ENCODE measurements at places on chromosomes 2 and 18.

GRCh38 chr2:30022444-30023071, 101.2 kb upstream of the ALK start:
- DNase-seq, result no peak

- DNase-seq, result peak; percentile 24
Observed at GRCh38 chr2:85887566-85888019, 1.2 kb downstream of the ST3GAL5 start.

DNA sequence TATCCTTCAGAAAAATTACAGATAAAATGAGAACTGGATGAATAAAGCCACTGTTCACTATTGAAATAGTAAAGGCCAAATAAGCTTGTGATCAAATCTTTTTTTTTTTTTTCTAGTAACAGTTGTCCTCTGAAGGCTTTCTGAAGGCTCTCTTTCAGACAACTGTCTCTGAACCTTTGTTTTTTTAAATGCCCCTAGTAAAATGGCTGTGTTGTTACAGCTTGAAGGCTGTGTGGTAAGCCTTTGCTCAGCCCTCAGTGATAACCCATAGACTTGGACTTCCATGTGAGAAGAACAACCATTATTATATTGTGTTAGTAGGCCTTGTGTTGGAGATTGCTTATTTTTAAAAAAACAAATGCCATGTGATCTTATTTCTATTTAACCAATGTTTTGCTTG, 17.6 kb downstream of the FMNL2 start:
- DNase-seq, result no peak

GRCh38 chr2:67399144-67399543, 2.0 kb downstream of the ETAA1 start:
- DNase-seq, result no peak

GRCh38 chr2:74546004-74546403, 7.7 kb downstream of the LOXL3 start:
- no peak for DNase-seq

- DNase-seq, result no peak
Observed at GRCh38 chr2:235496239-235496621, 2.4 kb downstream of the AGAP1 start.

GRCh38 chr2:1997409-1997808, 253.1 kb upstream of the PXDN start:
- no peak for DNase-seq

DNA sequence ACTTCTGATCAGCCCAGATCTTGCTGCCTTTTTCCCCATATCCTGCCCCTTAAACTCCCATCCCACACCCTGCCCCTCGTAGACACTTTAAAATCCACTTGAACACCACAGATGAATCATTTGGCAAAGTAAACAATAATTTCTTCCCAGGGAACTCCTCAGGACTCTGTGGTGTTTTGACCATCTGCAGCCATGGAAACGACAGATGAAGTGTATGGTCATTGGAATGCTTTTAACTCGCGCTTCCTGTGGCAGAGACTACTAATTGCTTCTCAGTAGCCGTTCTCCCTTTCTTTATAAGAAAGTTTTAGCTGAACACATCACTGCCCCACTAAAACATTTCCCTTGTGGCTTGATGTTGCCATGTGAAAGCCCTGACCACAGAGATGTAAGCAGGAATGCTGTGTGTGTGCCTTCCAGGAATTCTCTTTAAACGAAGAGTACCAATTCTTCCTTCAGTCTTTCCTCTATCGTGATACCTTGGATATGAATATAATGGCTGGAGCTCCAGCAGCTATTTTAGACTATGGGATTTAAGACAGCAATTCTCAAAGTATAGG, 92.7 kb upstream of the PARD3B start:
- no peak for DNase-seq

- DNase-seq, result no peak
Observed at GRCh38 chr2:54858021-54858681, 134.7 kb downstream of the EML6 start.

DNA sequence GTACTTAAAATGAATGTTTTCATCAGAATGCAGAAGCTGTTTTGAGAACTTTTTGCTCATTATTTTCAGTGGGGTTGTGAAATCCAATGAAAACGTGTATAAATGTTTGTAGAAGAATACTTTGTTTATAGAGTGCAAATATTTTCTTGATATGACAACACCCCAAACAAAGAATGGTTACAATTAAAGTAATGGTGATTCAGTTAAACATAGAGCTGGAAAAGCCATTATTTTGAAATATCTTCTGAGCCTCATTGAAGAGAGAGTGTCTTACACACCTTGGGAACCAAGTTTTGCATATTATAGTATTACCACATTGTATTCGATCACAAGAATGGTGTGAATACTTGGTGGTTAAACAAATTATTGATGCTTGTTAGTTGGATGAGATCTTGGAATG, 48.7 kb downstream of the SPTBN1 start:
- DNase-seq, result no peak

DNA sequence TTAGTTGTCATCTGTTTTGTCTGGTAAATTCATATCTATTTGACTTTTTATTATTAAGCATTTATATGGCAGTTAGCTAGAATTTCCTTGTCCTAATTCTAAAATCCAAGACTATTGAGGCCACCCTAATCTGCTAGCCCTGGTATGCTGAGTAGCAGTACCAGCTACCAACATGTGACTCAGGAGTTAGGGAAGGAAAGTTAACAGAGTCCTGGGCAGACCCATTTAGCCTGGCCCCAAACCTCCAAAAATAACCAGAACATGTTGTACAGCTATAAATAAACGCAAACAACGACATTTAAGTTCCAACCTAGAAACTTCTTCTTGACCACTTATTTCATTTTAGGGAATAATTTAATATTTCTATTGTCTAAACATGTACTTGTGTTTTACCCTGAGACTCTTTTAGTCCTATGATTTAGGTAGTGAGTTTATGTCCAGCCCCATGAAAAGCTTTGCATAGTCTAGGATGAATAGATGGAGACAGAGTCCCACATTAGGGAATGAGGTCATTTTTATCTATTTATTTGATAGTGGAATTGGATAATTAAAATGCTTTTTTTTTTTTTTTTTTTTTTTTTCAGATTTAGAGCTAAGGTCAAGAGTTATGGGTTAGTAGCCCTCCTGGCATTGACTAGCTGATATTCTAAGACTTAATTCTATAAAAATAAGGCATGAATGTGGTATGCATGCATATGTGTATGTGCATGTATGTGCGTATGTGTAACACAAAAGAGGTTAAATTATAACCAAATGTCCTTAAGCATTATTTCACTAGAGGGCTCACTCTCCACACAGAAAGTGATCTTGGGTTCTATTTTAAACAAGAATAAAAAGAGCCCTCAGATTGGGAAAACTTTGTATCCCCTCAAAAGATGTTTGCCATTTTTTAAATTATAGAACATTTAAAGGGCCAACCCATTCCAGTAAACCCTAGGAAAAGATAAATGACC, 160.1 kb upstream of the MAPRE2 start:
- DNase-seq, result no peak

DNA sequence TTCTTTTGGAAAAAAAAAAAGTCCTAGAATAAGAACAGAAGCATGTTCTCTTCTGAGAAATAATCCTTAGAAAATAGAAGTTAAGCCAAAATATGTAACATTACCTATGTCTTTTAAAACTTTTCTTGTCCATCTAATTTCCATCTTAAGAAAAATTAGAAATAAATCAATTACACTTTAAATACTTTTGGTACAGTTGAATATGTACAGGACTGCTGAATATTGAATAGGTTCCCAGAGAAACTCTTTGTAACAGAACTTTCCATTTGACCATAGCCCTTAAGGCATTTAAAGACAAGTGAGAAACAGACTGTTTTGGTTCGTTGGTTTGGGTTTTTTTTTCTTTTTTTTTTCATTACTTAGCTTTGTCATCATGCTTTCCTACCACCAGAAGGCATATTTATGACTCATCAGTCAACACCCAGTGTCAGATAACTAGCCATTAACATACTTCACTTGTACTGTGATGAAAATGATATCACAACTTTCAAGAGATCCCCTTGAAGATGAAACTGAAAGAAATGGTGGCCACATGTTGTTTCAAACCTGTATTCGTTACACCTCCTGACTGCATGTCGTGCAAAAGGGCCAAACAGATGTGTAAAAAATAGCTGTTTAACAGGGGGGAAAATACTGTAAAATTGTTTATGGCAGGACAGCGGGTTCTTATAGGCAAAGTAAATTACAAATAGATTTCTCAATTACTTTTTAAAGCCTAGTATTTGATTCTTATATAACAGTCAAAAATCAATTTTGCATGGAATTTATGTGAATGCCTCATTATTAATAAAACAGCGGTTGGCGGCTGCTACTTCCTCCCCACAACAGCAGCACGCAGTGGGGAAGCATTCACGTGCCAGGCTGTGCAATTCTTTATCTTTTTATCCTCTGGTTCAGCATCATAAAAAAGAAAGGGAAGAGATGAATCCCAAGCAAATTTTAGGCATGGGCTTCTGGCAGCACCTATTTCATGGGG, 280.7 kb upstream of the HNRNPA3 start:
- no peak for DNase-seq

- no peak for DNase-seq
Observed at GRCh38 chr2:232321156-232321816, 57.3 kb upstream of the ALPP start.

DNA sequence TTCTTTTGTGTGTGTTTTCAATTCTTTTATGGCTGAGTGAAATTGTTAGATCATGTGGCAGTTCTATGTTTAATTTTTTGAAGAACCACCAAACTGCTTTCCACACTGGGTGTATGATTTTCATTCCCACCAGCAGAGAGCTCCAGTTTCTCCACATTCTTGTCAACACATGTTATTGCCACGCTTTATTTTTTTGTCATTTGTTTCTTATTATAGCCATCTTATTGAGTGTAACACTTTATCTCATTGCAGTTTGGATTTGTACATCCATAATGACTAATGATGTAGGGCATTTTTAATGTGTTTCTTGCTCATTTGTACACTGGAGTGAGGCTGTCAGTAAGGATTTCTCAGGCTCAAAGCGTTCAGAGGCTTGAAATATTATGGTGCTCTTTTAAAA, 184.2 kb downstream of the PIEZO2 start:
- no peak for DNase-seq

GRCh38 chr2:136932700-136933099, 167.4 kb downstream of the THSD7B start:
- no peak for DNase-seq

DNA sequence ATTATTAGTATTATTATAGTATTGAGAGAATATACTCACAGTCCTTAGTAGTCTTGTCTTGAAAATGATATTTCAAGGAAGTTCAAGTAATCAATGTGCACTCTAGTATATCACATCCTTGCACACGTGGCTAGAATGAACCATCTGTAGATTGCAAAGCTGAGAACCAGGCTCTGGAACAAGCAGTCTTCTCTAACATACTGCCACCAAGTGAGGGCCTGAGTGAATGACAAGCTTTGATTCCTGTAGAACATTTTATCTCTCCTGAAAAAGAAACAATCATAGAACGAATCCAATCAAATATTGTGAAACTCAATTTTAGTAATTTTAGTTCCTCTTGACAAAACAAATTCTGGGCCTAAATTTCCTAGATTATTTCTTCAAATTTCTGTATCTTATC, 55.3 kb upstream of the SULT1C3 start:
- no peak for DNase-seq

- no peak for DNase-seq
Observed at GRCh38 chr2:20618886-20619521, 31.9 kb downstream of the HS1BP3 start.

DNA sequence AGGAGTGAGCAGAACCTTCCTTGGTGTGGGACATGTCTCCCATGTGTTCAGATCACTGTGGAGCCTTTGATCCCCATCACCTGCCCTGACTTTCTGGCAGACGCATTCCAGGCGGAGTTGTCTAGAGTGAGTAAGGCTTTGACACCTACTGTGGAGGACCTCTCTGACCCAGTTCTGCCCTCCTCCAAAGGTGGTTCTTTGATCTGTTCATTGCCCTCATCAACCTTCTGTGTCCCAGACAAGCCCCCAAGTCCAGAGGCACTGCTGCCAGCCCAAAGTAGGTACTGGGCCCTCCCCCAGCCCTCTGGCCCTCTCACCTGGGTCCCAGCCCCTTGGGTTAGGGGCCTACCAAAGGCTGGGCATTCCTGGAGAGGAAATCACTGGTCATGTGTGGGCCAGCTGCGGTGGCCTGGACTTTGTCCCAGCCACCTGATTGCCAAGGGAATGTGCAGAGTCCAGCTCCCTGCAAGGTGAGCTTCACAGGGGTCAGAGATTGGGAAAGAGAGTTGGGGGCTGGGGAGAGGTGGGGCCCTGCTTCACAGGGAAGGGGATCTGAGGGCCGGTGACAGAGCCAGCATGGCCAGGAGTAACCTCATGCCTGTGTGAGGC, 12.1 kb upstream of the FAHD2A start:
- no peak for DNase-seq

- DNase-seq, result no peak
Observed at GRCh38 chr18:45493830-45494229, 121.4 kb upstream of the SLC14A2 start.

DNA sequence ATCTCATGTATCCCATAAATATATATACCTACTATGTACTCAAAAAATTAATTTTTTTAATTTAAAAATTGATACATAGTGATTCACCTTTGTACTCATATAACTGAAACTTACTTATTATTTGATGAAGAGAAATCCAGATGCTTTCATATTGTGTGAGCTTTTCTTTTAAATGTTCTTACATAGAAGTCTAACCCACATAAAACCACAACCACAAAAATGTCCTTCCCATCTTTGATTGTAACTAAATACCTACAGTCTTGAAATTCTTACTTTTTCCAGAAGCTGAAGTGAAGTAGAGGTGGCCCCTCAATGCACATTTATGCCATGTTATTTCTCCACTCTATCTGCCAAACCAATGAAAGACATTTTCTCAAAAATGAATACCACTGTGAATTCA, 117.9 kb upstream of the COL5A2 start:
- DNase-seq, result no peak

DNA sequence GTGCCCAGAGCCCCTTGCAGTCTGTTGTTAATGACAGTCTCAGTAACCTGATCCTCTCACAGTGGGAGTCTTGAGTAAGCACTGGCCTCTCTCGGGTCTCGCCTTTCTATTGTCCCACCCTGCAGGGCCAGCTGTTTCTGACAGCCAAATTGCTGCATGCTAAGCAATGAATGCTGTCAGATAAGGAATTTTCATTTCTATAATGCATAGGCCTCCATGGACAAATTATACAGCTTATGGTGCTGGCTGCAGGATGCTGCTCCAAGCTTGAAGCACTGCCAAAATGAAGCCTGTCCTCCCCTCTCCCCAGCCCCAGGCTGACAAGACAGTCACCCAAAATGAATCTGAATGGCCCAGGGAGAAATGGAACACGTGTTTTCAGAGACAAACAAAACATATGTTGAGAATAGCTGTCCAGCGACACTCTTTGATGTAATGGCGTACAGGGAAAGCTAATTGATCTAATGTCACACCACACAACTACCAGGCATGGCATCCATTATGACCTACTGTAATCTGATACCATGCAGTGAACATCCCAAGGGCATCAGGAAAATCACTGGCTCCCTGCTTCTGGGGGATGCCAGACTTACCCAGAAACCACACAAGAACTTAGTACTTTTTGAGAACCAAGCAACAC, 36.8 kb downstream of the ACVR1 start:
- no peak for DNase-seq

- DNase-seq, result no peak
Observed at GRCh38 chr2:62934517-62934916, 116.1 kb upstream of the OTX1 start.
